ENCODE measurements at places on chromosomes 2 and 18.

DNA sequence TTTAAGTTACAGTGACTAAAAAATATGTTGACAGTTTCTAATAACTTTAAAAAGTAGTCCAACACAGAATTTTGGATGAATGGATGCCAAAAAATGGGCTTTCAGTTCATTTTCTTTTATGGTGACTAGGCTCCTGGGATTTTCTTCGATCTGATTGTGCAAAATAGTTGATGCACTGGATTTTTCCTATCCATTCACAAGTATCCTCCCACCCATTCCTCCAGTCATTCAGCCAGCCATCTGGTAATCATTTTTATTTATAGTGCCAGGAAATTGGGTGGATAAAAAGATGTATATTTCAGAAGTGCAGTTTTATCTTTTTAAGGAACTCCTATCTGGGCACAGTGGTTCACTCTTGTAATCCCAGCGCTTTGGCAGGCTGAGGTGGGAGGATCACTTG is 175.1 kb downstream of the PTPRM start:
- no peak for DNase-seq

- no peak for DNase-seq
Measured at GRCh38 chr18:28086670-28087552, 90.0 kb downstream of the CDH2 start.

DNA sequence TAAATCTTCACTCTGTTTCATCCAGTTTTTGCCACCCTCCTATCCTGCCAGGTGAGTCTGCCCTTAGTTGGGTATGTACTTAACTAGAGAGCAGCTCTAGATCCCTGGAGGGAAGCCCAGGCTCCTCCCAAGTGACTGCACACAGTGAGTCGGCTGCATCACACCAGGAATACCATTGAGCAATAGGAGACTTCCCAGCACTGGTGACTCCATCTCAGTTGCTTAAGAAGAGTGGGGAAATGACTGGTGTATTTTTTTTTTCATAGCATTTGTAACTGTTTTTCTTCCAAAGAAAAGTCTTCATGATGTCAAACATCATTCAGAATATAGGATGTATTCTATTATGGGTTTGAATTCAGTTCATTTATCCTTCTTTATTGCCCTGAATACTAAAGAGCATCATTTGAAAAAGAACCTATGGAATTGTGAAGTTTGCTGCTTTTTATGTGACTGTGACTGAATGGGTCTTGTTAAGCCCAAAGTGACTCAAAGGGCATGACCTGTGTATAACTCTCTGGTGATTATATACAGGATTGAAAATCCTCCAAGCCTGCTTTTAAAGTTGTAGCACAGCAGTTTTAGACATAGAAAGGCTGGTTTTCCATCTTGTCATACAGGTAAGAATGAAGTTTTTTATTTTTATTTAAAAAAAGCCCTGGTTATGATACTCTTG is 84.3 kb downstream of the MAP3K20 start:
- DNase-seq = no peak

DNA sequence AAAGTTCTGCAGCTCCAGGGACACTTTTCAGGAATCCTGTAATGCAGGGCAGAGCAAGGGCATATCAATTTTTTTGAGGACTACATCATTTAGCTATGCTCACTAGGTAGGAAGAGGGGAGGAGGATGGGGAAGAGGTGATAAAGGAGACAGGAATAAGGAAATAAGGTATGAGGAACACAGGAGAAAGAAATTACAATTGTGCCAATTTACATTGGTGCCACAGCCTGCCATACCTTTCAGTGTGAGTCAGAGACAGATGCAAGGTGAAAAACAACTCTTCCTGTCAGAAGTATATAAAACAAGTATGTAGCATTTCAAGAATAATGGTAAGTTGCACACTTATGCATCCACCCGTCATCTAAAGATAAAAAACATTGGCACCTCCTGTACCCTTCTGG is 5.4 kb upstream of the MRPS9 start:
- DNase-seq = no peak

GRCh38 chr18:48826271-48826670 is 124.5 kb downstream of the SMAD7 start:
- DNase-seq = no peak

DNA sequence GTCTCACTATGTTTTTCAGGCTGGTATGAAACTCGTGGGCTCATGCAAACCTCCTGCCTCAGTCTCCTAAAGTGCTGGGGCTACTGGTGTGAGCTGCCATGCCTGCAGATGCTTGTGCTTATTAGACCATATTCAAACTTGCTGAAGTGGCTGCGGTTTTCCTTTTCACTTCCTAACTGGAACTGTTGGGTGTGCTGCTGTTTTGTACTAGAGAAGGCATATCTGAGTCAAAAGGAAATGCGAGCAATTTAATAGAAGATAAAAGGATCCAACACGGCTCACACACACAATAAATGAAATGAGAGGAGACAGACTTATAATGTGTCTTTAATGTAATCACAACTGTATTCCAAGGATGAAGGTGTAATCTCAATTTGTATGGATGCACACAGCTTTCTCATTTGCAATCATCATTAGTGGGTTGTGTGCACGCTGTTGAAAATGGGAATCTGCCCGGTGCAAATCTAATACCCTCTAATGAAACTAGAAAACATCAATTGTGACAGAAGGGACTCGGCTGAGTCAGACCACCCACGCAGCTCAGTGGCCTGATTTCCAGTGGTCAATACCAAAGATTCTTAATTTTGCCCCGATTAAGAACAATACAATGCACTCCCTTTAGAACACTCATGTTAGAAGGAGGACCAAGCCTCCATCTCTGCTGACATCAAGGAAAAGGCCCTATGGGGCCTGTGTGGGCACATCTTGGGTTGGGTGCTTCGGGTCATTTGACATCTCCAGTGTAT is 532.7 kb downstream of the TDRD15 start:
- no peak for DNase-seq

DNA sequence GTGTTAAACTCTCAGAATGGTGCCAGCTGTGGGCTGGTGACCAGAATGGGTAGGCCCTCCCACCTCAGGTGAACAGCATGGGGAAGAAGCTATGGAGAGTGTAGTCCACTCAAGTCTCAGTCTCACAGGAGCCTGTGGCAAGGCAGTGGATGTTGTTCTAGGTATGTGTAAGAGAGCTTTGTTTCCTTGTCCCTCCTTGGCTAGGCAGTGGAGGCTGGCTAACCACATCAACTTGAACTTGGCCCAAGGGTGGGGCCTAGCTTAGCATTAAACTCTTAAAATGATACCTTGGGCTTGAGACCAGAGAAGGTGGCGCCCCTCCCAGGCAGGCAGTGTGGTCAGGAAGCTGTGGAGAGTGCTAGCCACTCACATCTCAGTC is 53.2 kb upstream of the SLC4A10 start:
- no peak for DNase-seq

DNA sequence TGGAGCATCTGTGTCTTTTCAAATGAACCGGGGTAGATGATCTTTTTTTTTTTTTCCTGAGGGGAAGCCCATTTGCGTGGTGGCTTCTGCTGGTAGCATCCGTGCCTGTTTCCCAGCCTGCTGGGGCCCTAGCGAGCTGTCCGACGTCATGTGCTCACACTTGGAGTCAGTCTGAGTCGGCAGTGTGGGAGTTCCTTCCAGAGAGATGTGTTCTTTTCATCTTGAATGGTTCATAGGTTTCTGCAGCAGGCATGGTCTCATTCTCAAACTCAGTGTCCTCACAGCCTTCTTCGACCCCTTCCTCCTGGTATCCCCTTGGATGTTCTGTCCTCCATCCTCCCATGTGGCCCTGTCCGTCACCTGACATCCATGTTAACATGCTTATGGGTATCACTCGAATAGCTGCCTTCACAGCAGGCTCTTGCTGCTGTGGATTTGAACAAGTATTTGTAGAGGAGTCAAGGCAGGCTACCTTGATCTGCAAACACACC is 51.0 kb downstream of the LDLRAD4 start:
- peak; percentile 34 for DNase-seq

- DNase-seq = no peak
Measured at GRCh38 chr2:127681288-127681804, 6.0 kb upstream of the LIMS2 start.

DNA sequence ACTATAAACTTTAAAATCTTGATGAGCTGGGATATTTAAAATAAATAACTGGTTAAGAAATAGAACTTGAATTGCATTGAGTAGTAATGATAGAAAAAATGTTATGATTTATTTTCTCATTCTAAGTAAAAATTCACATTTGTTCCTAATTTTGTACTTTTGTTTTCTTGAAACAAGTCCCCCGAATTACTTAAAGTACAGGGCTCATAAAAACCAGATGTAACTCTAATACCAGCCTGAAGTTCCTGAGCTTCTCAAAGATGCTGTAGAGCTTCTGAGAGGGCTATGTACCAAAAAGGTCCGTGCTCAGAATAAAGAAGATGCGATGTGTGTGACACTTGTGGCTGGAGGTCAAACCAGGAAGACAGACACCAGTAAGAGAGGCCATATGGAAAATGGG is 116.1 kb upstream of the TACR1 start:
- no peak for DNase-seq

- no peak for DNase-seq
Measured at GRCh38 chr2:105919826-105920225, 175.1 kb downstream of the NCK2 start.

GRCh38 chr2:232875256-232876121 is 5.4 kb downstream of the SNORC start:
- no peak for DNase-seq

DNA sequence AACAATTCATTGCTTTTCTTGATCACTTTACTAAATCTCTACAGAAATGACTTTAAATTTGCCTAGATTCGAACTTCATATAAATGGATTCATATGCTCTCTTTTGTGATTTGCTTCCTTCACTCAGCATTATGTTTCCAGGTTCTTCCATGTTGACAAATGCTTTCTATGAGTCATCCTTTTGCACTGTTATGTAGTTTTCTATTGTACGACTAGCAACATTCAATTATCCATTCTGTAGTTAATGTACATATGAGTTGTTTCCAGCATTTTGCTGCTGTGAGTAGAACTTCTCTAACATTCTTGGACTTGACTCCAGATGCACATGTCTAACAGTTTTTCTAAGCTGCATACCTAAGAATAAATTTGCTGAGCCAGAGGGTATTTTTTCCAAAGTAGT is 66.5 kb upstream of the NEUROD1 start:
- DNase-seq = no peak

DNA sequence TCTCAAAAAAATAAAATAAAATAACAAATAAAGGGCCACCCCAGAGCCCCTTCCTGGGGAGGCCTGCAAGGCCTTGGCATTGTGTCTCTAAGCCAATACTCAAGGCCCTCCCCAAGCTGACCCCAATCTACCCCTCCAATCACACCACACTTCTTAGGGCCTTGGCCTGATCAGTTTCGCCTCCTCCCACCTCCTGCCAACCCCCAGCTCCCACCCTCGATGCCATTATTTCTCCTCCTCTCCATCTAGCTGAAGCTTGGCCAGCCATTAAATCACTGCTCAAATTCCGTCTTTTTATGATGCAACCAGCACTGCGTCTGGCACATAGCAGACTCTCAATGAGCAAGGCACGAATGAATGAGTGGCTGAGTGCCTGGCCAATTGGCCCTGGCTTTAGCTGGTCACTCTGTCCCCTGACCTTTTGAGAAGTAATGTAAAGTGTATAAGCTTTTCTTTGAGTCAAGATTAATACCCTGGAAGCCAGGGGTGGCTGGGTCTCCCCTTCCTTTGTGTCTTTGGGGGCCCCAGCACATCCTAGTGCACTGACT is 55.9 kb downstream of the SMAD7 start:
- DNase-seq = no peak

GRCh38 chr18:75090336-75090735 is 118.6 kb downstream of the PTGR3 start:
- DNase-seq = no peak

Data from C1 segment of cervical spinal cord (tissue), 14 donors.